ENCODE measurements at places on chromosomes 7 and 10.

- no peak for DNase-seq
Observed at GRCh38 chr7:68511281-68511680, 1087.0 kb upstream of the AUTS2 start.

GRCh38 chr7:96273716-96274115 lies 48.2 kb downstream of the SLC25A13 start:
- no peak for DNase-seq

- no peak for DNase-seq
Observed at GRCh38 chr7:46522354-46522906, 601.4 kb upstream of the IGFBP3 start.

DNA sequence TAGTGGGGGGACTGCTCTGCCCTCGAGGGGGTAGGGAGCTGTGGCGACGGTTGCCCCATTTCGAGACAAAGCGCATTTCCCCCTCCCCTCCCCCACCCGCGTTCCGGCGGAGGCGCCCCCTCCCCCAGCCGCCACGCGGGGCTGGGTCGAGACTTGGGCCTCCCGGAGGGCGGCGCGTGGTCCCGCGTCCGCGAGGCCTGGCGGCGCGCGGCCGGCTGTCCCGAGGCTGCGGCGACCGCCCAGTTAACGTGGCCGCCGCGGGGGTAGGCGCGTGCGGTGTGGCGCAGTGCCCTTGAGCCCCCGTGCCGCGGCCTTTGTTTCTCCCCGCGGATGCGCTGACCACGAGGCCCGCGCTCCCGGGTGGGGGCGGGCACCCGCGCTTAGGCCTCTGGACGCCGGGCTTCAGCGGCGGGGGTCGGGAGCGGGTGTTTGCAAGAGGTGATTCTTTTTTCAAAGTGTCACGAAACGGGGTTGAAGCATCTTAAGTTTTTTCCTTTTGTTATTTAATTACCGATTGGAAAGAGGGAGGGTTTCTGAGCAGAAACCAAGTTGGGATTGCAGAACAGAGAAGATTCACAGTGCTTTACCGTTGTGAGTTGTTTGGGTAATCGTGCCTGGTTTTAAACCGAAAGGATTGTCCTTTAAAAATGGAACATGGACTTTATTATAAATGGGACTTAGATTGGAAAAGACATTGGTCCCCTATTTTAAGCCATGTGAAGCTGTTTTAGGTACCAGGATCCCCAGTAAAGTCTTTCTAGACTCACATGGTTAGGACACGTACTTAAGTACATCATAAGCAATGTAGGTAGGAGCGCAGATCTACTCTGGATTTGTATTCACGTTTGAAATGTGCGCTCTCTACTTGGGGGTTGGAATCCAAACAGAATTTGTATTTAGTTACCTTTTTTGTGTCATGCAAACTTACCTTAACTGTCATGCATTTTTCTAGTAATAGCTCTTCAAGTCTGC lies 760 bp downstream of the CBX3 start:
- DNase-seq = peak; percentile 72

DNA sequence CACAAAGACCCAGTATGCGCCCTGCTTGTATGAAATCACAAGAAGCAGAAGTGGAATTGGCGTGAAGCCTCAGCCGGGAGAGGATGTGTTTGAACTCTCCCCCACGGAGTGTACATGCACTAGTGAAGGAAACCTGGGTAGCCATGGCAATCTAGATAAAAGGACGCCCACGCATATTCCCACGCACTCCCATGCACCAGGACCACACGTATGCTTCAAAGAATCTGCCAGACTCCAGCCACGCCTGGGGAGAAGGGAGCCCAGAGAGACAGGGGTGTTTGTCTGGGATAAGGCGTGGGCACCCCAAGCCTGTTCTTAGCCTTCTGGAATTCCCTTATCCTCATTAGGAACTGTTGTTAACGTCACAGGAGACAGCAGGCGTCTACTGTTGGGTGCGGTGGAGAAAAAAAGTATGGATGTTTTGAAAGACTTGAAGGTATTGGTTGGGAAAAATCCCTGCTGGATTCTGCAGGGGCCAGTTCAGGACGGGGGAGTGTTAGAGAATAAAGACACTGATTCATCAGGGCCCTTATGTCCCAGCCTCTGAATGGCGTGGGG lies 28.9 kb upstream of the ECHDC3 start:
- DNase-seq = no peak

DNA sequence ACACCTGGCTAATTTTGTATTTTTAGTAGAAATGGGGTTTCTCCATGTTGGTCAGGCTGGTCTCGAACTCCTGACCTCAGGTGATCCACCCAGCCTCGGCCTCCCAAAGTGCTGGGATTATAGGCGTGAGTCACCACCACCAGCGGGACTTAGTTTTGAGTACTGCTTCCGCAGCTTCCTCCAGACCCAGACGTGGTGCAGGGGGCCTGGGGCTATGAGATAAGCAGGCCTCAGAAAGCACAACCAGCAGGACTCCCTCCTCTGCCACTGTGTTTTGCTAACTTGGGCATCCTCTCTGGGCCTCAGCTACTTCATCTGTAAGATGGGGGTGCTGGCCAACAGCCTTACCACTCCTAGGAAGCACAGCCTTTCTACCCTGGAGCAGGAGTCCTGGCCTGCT lies 37.8 kb downstream of the GOLGA7B start:
- no peak for DNase-seq

DNA sequence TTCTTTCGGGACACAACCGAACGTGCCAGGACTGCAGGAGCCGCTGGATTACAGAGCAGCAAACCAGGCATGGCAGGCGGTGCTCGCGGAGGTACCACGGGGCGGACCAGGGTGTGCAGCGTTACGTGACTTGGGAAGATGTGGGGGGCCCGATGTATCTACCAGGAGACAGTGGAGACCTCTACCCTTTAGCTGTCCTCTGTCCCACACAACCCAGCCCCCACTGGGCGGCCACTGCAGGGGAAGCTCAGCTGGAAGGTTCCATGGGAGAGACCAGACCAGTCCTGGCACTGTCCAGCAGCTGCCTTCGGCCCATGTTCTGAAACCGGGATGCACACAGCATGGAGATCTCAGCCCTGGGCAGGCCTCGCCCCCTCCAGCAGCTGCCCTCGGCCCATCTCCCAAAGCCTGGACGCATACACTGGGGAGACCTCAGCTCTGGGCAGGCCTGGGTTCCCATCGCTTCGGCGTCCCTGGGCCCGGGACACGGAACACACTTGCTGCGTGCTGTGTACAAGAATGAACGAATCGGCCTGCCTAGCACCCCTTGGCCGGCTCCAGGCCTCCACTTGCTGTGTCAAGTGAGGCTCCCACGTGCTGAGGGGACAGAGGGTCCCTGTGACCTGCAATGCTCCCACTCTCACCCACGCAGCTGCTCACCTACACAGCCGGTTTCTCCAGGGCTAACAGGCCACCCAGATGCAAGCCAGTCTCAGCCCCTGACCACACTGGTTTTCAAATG lies 177.4 kb downstream of the ELFN1 start:
- no peak for DNase-seq

DNA sequence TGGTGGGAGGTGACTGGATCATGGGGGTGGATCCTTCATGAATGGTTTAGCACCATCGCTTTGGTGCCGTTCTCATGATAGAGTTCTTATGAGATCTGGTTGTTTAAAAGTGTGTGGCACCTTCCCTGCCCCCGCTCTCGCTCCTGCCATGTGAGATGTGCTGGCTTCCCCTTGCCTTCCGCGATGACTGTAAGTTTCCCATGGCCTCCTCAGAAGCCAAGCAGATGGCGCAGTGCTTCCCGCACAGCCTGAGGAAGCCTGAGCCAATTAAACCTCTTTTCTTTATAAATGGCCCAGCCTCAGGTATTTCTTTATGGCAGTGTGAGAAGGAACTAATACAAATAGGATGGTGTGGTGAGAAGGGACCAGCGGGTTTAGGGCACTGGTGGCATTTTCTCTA lies 243.3 kb upstream of the CELF2 start:
- DNase-seq = no peak

DNA sequence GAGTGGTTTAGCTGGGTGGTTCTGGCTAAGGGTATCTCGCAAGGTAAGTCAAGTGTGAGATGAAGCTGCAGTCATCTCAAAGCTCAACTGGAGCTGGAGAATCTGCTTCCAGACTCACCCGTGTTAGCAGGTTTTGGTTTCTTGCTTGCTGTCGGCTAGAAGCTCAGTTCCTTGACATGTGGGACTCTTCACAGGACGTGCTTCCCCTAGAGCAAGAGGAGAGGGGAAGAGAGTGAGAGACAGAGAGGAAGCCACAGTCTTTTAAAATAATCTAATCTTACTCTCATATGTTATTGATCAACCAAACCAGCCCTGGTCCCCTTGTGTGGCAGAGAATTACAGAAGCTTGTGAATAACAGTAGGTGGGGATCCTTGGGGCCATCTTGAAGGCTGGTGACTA lies 199.5 kb downstream of the REEP3 start:
- no peak for DNase-seq

DNA sequence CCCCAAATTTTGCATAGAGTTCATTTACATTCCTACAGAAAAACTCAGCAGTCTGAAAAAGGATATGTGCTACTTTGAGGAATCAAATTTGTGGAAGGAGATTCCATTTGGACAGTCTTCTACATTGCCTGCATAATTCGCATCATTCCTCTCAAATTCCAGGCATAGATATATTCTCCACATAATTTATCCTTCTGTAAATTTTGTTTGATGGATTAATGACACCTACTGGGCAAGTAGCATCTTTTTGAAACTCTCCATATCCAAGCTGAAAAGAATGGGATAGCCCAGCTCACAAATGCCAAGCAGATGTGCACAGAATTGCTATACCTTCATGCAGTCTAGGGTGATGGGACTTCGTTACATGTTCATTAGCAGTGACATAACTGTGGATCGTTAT lies 515.3 kb downstream of the AUTS2 start:
- DNase-seq = no peak

GRCh38 chr7:28490831-28491230 lies 78.5 kb downstream of the CREB5 start:
- DNase-seq = no peak

DNA sequence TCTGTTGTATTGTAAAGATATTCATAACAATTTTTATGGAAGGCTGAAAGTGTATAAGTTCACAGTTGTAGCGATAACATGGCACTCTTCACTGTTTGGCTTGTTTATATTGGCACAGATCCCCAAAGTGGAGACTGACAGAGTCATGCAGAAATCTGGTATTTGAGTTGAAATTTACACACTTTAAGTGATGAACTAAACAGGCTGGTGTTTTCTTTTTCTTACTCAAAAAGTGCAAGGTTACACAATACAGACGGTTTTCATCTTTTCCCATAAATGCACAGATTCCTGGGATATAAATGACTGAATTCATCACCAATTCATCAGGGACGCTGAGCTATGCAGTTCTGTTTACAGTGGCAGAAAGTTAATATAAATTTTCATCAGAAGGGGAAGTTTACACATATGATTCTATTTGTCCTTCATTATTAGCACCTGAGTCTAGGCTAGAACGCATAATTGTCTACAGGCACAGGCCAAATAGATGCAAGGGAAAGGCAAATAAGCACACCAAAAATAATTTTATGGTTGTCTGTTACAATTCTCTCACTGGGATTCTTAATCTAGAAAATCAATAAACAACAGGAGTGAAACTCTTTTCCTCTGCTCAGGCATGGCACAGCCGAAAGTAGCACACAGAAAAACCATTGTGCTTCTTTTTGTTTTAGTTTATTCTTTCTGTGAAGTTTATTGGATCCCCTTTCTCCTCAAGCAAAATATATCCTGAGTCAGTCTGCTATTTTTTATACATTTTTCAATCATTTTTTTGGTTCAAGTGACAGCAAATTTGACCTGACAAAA lies 88.0 kb downstream of the FOXP2 start:
- peak; percentile 45 for DNase-seq

GRCh38 chr10:71234970-71235685 lies 22.8 kb downstream of the UNC5B start:
- no peak for DNase-seq

- no peak for DNase-seq
Observed at GRCh38 chr7:50214126-50214670, 90.3 kb upstream of the IKZF1 start.

DNA sequence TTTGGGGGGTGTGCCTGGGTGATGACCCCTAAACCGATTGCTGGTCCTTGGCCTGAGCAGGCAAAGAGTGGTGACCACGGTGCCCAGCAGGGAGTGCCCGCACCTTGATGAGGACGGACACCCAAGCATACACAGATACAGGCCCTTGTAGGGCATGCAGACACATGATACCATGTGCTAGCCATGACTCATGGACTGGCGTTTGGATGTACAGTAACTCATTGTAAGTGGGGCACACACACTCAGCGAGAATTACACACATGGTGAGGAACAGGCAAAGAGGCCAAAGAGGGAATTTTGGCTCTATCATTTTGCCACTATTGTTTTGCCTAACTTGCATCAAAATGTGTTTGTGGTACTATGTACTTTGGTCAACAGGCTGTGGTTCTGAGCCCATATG lies 24.1 kb downstream of the KAZALD1 start:
- no peak for DNase-seq

DNA sequence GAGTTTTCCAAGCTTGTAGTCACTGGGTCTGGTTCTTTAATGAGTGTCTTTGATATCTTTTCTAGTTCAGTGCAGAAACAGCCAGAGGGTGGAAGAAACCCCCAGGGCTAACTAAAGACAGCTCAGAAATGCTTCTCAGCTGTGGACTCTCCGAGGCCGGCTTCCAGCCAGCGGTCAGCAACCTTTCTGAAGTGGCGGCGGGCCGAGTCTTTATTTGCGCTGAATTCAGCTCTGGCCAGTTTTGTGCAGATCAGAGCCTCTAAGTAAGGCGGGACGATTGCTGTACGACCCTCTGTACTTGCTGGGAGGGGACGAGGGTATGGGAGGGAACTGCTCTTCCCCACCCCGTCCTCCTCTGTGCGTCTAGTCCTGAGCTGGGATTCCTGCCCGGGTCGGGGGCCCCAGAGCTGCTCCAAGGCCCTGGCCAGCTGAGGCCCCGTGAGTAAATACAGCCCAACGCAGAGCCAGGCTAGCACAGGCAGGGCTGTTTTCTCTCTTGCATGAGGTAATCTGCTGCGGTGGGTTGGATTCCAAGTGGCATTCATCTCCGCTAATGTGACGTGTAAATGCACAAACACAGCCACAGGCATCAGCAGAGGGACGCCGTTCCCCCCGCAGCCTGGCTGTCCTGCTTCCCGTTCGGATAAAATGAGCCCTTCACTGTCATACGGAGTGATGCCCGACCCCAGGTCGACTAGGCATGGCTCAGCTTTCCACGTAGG lies 159.8 kb downstream of the PIP4K2A start:
- DNase-seq = peak; percentile 49

DNA sequence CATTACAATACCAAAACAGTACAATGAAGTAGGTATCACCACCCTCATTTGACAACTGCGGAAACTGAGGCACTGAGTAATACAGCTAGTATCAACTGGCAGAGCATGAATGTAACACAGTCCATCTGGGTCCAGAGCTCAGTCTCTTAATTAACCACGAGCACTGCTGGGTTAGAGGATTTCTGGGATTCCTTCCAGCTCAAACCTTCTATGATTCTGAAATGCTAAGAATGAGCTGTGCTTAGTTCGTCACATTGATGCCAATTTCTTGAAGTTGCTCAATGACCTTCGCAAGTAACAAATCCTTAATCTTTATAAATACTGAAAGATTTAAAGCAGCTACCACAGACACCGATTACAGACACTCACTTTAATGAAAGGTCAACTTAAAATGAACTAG lies 62.5 kb downstream of the SGMS1 start:
- peak; percentile 31 for DNase-seq

GRCh38 chr7:79820387-79820786 lies 314.2 kb upstream of the GNAI1 start:
- peak; percentile 89 for DNase-seq

- no peak for DNase-seq
Observed at GRCh38 chr10:12807096-12807755, 194.3 kb downstream of the CCDC3 start.
